ENCODE measurements at places on chromosomes 12 and 14.
A peak's percentile ranks its signal among the peaks of the same experiment; 100 is the strongest.

GRCh38 chr12:10304161-10304574, 3.5 kb upstream of the KLRD1 start:
- DNase-seq: no peak

DNA sequence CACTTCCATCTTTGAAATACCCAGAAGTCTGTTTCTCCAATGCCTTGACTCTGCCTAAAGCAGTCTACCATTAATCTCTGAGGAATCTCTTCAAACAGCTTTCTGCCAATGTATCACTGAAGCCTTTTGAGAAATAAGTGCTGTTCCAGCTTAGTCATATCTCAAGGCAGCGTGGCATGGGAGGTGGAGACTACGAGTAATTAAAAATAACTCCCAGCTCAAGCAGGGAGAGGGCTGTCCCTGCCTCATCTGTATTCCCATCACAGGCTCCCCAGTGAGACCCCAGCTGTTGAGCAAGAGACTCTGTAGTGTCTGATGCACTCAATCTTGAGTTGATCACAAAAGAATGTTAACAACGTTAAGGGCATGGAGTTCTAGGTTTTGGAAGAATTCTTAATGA, 700.6 kb downstream of the DIO2 start:
- DNase-seq: no peak

GRCh38 chr14:79564371-79564770, 646.9 kb downstream of the DIO2 start:
- no peak for DNase-seq

- no peak for DNase-seq
Measured at GRCh38 chr12:129069886-129070285, 216.6 kb downstream of the GLT1D1 start.

DNA sequence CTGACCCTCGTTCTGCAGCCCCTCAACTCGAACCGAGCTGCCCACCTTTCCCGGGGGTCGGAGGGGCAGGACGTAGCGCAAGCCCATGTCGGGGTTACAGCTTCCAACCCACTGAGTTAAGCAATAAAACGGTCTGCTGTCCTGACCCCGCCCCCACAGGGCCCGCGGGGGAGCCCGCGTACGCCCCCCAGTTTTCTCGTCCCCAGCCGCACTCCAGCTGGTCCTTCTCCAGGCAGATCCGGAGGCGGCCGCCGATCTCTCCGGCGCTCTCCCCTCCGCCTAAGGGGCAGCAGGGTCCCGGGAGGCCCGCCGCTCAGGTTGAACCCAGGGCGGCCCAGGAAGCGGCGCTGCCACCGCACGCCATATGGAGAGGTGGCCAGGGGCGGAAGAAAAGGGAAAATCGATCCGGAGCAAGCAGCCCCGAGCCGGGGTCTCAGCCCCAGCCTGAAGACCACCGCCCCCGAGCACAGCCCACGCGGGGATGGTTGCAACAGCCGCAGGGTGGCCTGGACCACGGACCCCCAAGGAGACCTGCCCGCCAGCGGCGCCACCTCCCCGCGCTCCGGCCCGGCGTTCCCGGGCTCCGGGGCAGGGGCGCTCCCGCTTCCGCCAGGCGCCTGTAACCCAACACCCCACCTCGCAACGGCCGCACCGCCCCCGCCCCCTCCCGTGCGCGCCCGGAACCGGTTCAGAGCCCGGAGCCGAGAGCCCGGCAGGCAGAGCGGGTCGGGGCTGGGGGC, 760 bp downstream of the ACTN1 start:
- DNase-seq: peak; percentile 79

DNA sequence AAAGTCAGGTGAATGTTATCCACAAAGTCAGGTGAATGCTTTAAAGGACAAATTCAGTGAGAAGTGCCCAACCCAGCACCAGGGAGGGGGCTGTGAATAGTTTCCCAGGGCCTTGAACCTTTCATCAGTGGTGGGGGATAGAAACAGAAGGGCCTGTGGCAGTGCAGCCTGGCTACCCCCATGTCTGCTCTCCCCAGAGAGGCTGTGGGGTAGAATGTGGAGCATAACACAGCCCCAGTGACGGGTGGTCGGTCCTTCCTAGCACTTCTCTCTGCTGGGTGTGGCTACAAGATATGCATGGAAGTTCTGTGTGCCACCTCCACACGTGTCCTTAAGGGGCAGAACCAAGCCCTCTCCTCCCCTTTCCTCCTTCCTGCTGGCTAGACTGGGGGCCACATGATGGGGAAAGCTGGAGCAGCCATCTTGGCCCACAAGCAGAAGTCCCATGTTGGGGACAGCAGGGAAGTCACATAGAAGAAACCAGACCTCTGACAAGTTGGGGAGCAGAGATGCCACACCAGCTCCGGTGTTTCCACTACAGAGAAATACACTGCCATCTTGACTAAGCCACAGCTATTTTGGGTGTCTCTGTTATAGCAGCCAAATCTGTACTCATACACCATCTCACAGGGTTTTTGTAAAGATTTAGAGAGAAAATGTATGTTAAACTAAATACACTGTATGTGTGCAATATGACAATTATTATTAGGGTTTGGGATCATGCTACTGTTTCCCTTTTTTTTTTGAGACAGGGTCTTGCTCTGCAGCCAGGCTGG, 17.0 kb downstream of the RITA1 start:
- no peak for DNase-seq

- peak; percentile 38 for DNase-seq
Measured at GRCh38 chr14:88667555-88668273, 104.9 kb downstream of the ZC3H14 start.

- no peak for DNase-seq
Measured at GRCh38 chr12:123401753-123402683, 18.1 kb downstream of the KMT5A start.

DNA sequence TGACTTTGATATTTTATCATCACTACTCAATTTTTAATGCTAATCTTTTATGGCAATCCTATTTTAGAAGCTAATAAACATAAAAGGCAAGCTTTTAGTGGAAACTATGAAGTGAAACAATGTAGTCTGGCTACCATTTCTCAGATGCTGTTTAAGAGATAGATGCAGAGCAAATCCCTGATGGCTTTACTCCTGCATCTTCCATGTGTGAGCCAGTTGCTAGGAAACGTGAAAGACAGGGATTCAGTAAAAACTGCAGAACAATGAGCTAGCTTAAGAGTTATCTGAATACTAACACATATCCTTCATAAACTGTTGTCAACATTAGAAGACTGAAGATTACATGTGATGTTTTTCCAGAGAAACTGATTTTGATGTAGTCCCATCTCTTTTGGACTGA, 112.6 kb downstream of the SLC2A13 start:
- no peak for DNase-seq

DNA sequence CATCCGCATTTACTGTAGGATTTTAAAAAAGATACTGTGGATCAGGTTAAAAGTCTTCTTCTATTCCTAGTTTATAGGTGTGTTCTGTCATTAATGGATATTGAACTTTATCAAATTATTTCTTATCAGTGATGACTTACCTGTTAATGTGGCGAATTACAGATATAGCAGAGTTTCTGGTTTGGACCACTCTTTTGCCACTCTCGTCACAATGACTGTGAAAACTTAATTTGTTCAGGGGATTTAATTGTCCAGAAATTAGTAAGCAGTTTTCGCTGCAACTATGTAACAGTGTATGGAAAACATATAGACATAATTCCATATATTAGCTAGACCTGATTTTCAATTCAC, 14.9 kb downstream of the COCH start:
- no peak for DNase-seq

GRCh38 chr12:63919756-63920155, 75.3 kb downstream of the SRGAP1 start:
- DNase-seq: no peak

DNA sequence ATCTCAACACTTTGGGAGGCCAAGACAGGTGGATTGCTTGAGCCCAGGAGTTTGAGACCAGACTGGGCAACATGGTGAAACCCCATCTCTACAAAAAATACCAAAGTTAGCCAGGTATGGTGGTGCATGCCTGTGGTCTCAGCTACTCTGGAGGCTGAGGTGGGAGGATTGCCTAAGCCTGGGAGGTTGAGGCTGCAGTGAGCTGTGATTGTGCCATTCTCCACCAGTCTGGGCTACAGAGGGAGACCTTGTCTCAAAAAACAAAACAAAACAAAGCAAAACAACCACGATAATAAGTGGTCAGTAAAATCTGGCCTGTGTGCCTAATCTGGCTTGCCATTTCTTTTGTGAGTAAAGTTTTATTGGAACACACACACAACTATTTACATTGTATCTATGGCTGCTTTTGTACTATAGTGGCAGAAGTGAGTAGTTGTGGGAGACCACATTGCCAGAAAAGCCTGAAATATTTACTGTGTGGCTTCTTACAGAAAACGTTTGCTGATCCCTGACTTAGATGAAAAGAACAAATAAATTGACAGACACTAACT, 19.4 kb upstream of the KLRG1 start:
- no peak for DNase-seq

- no peak for DNase-seq
Measured at GRCh38 chr12:41419131-41419893, 231.2 kb downstream of the PDZRN4 start.

GRCh38 chr14:25136811-25137210, 86.9 kb upstream of the STXBP6 start:
- no peak for DNase-seq

- no peak for DNase-seq
Measured at GRCh38 chr12:38771871-38772270, 133.5 kb downstream of the CPNE8 start.

GRCh38 chr12:1212526-1212925, 221.5 kb downstream of the ERC1 start:
- no peak for DNase-seq

GRCh38 chr12:8668441-8668840, 5.8 kb upstream of the MFAP5 start:
- no peak for DNase-seq

GRCh38 chr12:28065889-28066630, 93.5 kb upstream of the PTHLH start:
- DNase-seq: no peak

GRCh38 chr12:75790219-75790618, 241.4 kb downstream of the PHLDA1 start:
- no peak for DNase-seq

GRCh38 chr14:105053421-105053820, 11.8 kb downstream of the GPR132 start:
- no peak for DNase-seq

DNA sequence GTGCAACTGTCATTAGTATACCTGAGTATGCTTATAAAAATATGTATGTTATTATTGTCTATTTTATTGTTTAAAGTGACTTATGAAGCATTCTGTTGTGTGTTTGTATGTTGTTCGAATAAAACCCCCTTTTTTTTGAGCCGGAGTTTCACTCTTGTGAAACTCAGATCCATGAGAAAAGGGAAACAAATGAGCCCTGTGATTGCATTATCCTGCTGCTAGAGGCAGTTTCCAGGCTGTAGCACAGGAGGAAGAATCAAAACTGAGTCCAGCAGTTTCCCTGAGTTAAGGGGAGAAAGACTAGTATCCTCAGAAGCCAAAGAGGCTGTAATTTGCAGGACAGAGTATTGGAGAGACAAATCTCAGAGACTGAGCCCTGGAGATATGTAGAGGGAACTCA, 12.5 kb downstream of the SGPP1 start:
- no peak for DNase-seq

DNA sequence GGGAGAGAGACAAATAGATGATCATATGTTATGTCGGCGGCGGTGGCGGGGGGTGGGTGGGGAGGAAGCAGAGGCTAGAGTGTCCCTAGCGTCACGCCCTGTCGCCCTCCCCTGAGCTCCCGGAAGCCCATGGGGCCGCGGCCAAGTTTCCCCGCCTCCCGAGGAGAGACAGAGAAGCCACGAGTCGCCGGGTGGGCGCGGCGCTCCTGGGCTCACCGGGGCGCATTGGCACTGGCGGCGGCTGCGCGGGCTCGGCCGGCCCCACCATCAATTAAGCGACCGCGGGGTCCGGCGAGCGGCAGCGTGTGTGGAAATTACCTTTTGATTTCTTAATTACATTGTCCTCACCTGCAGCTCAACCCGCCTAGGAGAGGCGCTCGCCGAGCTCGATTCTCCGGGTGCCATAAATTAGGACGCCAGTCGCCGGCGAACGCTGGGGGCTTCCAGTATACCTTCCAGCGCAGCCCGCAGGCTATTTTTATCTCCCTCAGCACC, 119.9 kb upstream of the LHX5 start:
- no peak for DNase-seq

DNA sequence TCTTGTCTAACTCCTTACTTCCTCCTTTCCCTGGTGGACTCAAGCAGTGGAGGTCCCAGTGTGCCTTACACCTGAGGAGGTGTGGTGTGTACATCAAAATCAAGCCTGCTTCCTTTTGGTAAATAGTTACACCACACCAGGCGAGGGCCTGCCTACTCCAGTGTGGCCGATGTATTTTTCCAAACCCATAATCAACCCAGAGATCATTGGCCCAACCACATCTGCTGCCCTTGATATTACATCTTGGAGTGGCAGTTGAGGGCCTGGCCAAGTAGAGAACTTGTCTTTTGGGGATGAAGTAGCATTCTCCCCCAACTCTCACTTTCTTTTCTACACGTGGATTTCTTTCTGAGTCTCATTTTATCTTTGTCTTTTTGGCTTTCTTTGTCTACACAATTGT, 187.4 kb downstream of the EFCAB11 start:
- no peak for DNase-seq

DNA sequence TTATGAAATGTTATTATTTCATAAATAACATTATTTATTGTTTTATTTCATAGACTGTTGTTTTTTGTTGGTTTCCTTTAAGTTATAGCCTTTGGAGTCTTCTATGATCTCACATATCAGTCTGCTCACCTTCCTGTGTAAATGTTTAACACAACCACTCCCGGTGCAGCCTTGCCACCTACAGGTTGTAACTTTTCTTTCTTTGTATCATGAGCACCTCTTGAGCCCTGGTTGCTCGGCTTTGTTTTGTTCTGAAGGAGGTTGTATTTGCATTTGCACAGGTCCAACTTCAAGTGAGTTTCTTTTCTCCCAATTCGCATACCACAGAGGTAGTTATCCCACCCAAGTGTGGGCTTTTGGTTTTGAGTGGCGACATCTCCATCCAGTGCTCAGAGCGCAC, 121.4 kb downstream of the SLC15A4 start:
- no peak for DNase-seq

DNA sequence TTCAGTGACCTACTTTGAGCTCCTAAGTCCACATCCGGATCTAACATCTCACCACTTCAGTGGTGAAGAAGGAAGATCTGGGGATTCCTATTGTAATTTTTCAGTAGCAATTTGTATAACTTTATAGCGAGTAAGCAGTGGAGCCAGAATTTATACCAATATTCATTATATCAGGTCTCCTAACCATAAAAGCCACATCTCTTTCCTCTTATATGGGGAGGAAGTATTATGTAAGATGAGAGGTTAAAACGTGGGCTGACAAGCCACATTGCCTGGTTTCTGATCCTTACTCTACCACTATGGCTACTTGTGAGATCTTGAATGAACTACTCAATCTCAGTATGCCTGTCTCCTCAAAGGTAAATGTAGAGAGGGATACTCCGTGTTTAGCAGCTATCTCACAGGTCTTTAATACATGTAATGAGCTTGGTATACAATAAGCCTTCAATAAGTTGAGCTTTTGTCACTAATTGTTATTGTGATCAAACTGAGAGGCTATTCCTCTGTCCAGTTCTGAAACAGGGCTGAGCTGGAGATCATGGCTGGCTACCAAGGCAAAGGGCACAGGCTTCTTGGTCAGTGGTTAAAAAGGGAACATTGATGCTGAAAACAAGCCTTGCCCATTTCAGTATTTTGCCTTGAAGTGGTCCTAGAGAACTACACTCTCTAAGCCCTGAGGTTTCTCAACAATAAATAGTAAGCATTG, 3.3 kb upstream of the TMEM117 start:
- no peak for DNase-seq

- peak; percentile 5 for DNase-seq
Measured at GRCh38 chr14:101215927-101216326, 312.4 kb upstream of the RTL1 start.

- no peak for DNase-seq
Measured at GRCh38 chr14:89549381-89550125, 132.5 kb upstream of the FOXN3 start.

GRCh38 chr12:96422192-96422591, 22.0 kb upstream of the CDK17 start:
- DNase-seq: no peak

Measured in heart left ventricle (tissue), 16 donors.